ENCODE measurements at places on chromosomes 4 and X.
A peak's percentile ranks its signal among the peaks of the same experiment; 100 is the strongest.

DNA sequence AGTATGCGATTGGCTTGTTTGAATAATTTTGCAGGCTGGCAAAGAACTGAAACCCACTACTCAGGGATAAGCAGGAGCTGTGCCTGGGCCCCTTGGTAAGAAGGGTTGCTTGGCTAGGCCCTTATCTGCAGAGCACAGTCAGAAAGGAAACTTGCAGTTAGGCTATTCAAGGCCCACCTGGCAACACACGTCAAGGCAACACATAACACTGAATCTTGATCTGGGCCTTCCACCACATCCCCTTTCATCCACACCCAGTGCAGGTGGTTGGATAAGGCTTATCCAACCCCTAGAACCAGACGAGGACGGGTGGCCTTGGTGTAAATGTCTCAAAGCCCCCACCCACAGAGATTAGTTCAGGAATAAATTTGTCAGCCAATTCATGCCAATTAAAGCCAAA lies 72.8 kb upstream of the NEIL3 start:
- DNase-seq, result no peak

- no peak for DNase-seq
Observed at GRCh38 chr4:151323667-151324066, 1.7 kb downstream of the SH3D19 start.

- DNase-seq, result no peak
Observed at GRCh38 chr4:117334451-117335188, 249.2 kb upstream of the TRAM1L1 start.

- DNase-seq, result peak; percentile 85
Observed at GRCh38 chr4:125750828-125751466, 436.2 kb downstream of the FAT4 start.

DNA sequence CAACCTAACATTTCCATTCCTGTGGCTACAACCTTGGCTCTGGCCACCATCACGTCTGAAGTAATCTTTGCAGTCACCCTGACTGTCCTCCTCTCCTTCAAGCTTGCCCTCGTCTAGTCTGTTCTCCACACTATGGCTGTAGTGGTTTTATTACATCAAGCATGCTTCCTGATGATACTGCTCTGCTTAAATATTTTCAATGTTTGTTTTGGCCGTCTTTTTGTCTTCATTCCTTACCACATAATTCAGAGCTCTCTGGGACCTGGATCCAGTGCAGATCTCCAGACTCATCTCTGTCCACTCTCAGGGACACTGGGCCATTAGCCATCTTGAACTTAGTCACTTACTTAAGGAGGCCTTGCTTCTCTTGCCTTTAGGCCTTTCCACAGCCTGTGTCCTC lies 27.7 kb upstream of the FREM3 start:
- peak; percentile 67 for DNase-seq

DNA sequence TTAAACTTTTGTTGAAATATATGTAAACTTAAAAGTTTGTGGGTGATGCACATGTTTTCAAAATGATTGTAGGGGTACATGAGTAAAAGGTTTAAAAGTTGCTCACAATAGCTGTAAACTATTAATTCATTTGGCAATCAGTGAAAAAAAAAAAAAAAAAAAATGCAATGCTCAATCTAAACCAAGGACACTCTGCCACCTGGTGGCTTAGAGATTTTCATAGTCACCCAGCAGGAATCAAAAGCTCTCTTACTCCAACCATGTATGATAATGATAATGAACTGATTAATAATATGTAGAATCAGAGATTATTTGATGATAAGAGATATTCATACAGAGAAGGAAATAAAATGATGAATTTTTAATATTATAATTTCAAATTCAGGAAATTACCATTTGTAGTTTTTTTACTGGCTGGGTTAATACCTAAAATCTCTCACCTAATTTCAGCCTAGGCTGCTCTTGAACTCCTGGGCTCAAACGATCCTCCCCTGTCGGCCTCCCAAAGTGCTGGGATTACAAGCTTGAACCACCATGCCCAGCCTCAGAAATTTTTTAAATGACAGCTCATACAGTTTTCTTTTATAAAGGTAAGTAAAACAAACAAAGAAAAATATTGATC lies 46.9 kb upstream of the SLC25A4 start:
- peak; percentile 70 for DNase-seq

GRCh38 chr4:12966726-12967125 lies 517.4 kb downstream of the RAB28 start:
- no peak for DNase-seq

DNA sequence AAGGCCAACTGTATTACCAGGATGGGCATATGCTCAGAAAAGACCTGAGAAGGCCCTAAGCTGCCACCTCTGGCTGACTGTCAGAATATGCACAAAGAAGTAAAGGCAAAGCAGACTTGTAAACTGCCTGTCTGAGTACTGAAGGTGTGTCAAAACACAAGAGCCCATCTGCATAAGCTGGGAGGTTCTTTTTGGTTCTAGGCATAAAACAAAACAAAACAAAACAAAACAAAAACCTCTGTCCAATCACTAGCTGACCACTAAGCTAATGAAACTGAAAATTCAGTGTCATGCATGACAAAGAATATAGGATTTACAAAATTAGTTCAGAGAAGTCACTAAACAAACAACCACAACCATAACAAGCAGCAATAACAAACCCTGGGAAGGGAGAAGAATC lies 20.6 kb downstream of the SH3D19 start:
- DNase-seq, result no peak

DNA sequence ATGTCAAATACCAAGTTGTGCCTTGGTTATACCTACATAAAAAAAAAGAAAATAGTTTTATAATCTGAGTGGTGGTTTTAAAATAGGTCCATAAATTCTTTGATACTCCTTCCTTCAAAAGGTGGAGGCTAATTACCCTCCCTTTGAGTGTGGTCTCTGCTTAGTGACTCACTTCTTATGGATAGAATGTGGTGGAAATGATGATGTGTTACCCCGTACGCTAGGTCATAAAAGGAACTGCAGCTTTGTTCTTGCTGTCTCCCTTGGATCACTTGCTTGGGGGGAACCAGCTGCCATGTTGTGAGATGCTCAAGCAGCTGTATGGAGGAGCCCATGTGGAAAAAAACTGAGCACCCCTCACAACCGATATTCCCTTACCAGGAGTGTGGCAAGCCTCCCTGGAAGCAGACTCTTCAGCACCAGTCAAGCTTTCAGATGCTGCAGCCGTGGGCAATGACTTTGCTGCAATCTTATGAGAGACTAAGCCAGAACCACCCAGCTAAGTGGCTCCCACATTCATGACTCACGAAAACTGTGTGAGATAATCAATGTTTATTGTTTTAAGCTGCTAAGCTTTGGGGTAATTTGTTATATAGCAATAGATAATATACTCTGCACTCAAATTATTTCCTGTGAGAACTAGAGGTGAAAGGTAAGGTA lies 195.0 kb upstream of the GATB start:
- DNase-seq, result no peak

DNA sequence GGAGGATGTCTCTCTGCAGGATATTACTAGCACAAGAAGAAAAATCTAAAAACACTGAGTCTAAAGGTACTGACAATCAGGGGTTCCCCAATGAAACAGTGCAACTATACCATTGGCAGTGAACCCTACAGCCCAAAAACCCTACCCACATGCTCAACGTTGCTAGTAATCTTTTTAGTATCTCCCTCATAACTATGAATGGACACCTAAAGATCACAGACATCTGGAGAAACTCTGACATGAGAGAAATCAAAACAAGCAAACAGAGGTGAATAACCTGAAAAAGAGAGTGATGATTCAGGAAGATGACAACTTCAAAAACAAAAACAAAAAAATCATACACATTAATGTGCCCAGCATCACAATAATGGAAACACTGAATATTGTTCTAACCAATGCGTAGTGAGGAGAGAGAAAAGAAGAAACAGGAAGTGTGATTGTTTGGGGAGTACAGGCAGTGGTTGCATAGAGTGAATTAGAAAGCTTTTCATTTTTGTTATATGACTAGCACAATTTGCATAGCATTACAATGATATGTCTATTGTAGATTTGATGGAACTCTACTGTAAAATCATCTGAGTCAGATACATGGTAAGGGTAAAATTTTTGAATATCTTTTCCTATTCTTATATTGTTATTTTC lies 78.9 kb upstream of the FMR1 start:
- no peak for DNase-seq

GRCh38 chr4:168652755-168653154 lies 155.9 kb downstream of the PALLD start:
- no peak for DNase-seq

All from fibroblast of pulmonary artery (primary cell).